ENCODE measurements at places on chromosomes 3 and 15. TPM values are rescaled to one million over a fixed set of nuclear protein-coding genes. Genes with fewer than 3 reads are reported as not detected.
A peak's percentile ranks its signal among the peaks of the same experiment; 100 is the strongest.

The SNTN gene
- not detected for total RNA-seq

The C3orf85 gene
- total RNA-seq: not detected

- DNase-seq: peak; percentile 69
- H3K27ac ChIP-seq: peak overlapping the region; percentile 56
- peaks cover 22% of the 10 kb centered on the region for H3K4me1 ChIP-seq
- no peaks in the 10 kb centered on the region for H3K36me3 ChIP-seq
- H3K4me3 ChIP-seq: no peak overlapping the region
- no peaks in the 10 kb centered on the region for H3K27me3 ChIP-seq
Observed at GRCh38 chr3:61520966-61521628, 40.3 kb upstream of the PTPRG start.

DNA sequence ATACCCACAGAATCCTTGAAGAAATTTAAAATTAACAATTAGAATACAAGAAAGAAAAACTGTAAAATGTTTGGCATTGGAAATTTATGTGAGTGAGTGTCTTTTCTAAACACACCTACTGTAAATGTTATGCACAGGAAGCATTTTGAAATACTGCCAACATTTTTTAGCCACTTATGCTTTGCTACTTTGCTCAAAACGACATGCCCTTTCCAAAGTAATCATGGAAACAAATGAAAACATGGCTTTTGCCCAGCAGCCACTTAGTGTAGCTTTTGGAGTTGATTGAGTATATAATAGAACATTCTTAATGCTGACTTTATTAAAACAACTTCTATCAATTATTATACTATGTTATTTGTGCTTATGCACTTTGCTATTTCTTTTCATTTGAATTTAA lies 823.0 kb downstream of the CADM2 start:
- no peaks in the 10 kb centered on the region for H3K36me3 ChIP-seq
- H3K4me1 ChIP-seq: no peaks in the 10 kb centered on the region
- DNase-seq: no peak
- H3K27me3 ChIP-seq: no peaks in the 10 kb centered on the region
- H3K27ac ChIP-seq: no peak overlapping the region

DNA sequence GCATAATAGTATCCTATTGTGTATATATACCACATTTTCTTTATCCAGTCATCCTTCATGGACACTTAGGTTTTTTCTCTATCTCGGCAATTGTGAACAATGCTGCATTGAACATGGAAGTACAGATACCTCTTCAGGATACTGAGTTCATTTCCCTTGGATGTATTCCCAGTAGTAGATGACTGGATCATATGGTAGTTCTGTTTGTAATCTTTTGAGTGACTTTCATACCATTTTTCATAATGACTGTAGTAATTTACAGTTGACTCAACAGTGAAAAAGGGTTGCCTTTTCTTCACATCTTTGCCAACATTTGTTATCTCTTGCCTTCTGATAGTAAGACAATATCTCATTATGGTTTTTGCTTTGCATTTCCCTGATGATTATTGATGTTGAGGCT lies 21.8 kb downstream of the MYH15 start:
- no peak for DNase-seq
- no peaks in the 10 kb centered on the region for H3K36me3 ChIP-seq
- no peak overlapping the region for H3K4me3 ChIP-seq
- no peak overlapping the region for H3K27ac ChIP-seq

GRCh38 chr3:12400616-12401194 lies 83.6 kb upstream of the TSEN2 start:
- H3K27ac ChIP-seq: no peak overlapping the region
- peaks cover 19% of the 10 kb centered on the region for H3K27me3 ChIP-seq
- no peaks in the 10 kb centered on the region for H3K36me3 ChIP-seq
- no peak overlapping the region for H3K4me3 ChIP-seq
- no peak for DNase-seq

Measured in activated CD4-positive, alpha-beta memory T cell treated with anti-CD3 and anti-CD28 coated beads for 36 hours (primary cell).